ENCODE measurements at places on chromosomes 2 and 18.
A peak's percentile ranks its signal among the peaks of the same experiment; 100 is the strongest.

- no peaks in the 10 kb centered on the region for H3K36me3 ChIP-seq
- no peak overlapping the region for H3K4me3 ChIP-seq
- DNase-seq: no peak
- peaks cover 7% of the 10 kb centered on the region for H3K4me1 ChIP-seq
Measured at GRCh38 chr18:59917422-59917821, 17.6 kb downstream of the PMAIP1 start.

- DNase-seq: no peak
- peaks cover 16% of the 10 kb centered on the region for H3K36me3 ChIP-seq
- no peak overlapping the region for H3K4me3 ChIP-seq
- H3K27ac ChIP-seq: no peak overlapping the region
- no peaks in the 10 kb centered on the region for H3K27me3 ChIP-seq
Measured at GRCh38 chr2:11196246-11196645, 41.0 kb downstream of the SLC66A3 start.

GRCh38 chr2:43846140-43846793 is 7.5 kb downstream of the ABCG8 start:
- H3K4me3 ChIP-seq: no peak overlapping the region
- no peaks in the 10 kb centered on the region for H3K36me3 ChIP-seq
- DNase-seq: no peak
- H3K27ac ChIP-seq: no peak overlapping the region

DNA sequence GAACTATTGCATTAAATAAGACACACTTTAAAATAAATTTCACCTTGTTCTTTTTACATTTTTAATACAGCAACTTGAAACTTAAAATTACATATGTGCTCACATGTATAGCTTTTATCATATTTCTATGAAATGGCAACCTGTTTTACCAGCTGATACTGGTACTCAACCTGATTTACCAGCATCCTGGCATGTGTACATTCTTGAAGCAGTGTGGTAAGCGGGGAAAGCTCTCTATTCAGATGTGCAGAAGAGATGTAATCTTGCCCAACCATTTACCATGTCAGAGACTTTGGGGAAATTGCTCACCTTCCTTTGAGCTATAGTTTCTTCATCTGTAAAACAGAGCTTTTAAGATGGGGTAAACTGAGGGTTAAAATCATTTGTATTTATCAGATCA is 133.2 kb downstream of the CCDC148 start:
- H3K4me3 ChIP-seq: no peak overlapping the region
- no peak for DNase-seq
- H3K27me3 ChIP-seq: no peaks in the 10 kb centered on the region
- no peaks in the 10 kb centered on the region for H3K36me3 ChIP-seq
- H3K4me1 ChIP-seq: peaks cover 4% of the 10 kb centered on the region

DNA sequence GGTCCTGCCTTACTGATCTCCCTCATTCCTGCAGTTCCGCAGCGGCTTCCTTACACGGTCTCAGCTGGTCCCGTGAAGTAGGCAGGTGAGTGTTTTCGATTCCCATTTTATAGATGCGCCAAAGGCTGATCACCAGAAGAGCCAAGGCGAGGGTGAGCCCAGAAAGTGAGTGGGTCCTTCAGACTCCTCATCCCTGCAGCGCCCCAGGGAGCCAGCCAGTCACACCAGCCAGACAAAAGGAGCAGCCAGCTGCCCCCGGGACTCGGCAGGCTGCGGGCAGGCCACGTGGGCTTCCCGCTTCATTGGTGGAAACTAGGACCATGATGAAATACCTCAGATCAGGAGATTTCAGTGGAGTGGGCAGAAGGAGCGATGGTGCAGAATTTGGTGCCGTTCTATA is 85.9 kb downstream of the SMAD7 start:
- H3K36me3 ChIP-seq: no peaks in the 10 kb centered on the region
- no peak overlapping the region for H3K27ac ChIP-seq
- no peak overlapping the region for H3K4me3 ChIP-seq
- peaks cover 31% of the 10 kb centered on the region for H3K4me1 ChIP-seq
- no peak for DNase-seq

- no peak overlapping the region for H3K4me3 ChIP-seq
- no peak overlapping the region for H3K27ac ChIP-seq
- no peak for DNase-seq
- no peaks in the 10 kb centered on the region for H3K4me1 ChIP-seq
- no peaks in the 10 kb centered on the region for H3K27me3 ChIP-seq
Measured at GRCh38 chr2:161088658-161089350, 71.4 kb upstream of the TANK start.

DNA sequence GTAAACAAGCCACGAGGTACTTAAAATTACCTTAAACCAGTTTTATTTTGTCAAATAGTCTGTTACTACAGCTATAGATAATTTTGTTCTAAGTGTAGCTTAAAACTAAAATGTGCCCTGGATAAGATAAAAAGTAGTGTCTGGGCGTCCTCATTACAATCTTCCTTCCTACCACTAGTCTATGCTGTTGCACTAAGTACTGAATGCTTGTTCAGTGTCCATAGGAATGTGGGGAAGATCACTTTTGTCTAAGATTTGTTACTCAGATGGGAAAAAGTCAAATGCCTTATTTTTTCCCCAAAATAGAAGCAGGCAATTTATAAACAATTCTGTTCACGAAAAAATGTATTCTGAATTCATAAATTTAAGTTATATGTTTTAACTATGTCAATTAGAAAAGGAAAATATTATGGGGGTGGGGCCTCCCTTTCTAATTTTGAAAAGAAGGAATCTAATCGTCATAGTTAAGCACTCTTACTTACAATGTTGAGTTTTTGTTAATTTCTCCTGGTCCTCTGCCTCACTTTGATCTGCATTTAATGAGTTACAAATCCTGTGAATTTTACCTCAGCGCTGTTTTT is 140.4 kb upstream of the VRK2 start:
- no peaks in the 10 kb centered on the region for H3K36me3 ChIP-seq
- no peaks in the 10 kb centered on the region for H3K4me1 ChIP-seq
- H3K27me3 ChIP-seq: no peaks in the 10 kb centered on the region
- no peak overlapping the region for H3K27ac ChIP-seq
- no peak overlapping the region for H3K4me3 ChIP-seq

DNA sequence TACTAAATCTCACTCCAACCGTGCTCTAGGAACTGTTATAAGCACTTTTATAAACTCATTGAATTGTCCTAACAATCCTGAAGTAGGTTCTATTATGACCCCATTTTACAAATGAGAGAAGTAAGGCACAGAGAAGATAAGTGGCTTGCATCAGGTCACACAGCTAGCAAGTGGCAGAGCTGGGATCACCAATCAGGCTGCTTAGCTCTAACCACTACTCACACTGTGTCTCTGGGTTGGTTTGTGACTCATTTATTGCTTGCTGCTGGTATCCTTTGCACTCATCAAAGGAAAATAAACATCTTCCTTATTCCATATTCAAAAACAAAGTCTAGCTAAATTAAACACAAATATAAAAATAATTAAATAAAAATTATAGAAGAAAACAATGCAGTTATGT is 42.5 kb upstream of the IL1R2 start:
- no peaks in the 10 kb centered on the region for H3K36me3 ChIP-seq
- DNase-seq: no peak
- H3K27ac ChIP-seq: no peak overlapping the region
- H3K4me1 ChIP-seq: no peaks in the 10 kb centered on the region
- H3K4me3 ChIP-seq: no peak overlapping the region

- no peaks in the 10 kb centered on the region for H3K27me3 ChIP-seq
- peaks cover 15% of the 10 kb centered on the region for H3K4me1 ChIP-seq
- no peaks in the 10 kb centered on the region for H3K36me3 ChIP-seq
Measured at GRCh38 chr2:126946318-126947102, 47.8 kb downstream of the TEX51 start.

- no peak for DNase-seq
- no peaks in the 10 kb centered on the region for H3K27me3 ChIP-seq
- peaks cover 4% of the 10 kb centered on the region for H3K36me3 ChIP-seq
- no peak overlapping the region for H3K4me3 ChIP-seq
- no peak overlapping the region for H3K27ac ChIP-seq
- H3K4me1 ChIP-seq: no peaks in the 10 kb centered on the region
Measured at GRCh38 chr18:55370936-55371335, 217.1 kb downstream of the TCF4 start.

GRCh38 chr18:70121842-70122241 is 83.6 kb downstream of the RTTN start:
- no peaks in the 10 kb centered on the region for H3K27me3 ChIP-seq
- no peak overlapping the region for H3K27ac ChIP-seq
- H3K36me3 ChIP-seq: peaks cover 13% of the 10 kb centered on the region
- DNase-seq: no peak
- no peak overlapping the region for H3K4me3 ChIP-seq
- H3K4me1 ChIP-seq: no peaks in the 10 kb centered on the region

DNA sequence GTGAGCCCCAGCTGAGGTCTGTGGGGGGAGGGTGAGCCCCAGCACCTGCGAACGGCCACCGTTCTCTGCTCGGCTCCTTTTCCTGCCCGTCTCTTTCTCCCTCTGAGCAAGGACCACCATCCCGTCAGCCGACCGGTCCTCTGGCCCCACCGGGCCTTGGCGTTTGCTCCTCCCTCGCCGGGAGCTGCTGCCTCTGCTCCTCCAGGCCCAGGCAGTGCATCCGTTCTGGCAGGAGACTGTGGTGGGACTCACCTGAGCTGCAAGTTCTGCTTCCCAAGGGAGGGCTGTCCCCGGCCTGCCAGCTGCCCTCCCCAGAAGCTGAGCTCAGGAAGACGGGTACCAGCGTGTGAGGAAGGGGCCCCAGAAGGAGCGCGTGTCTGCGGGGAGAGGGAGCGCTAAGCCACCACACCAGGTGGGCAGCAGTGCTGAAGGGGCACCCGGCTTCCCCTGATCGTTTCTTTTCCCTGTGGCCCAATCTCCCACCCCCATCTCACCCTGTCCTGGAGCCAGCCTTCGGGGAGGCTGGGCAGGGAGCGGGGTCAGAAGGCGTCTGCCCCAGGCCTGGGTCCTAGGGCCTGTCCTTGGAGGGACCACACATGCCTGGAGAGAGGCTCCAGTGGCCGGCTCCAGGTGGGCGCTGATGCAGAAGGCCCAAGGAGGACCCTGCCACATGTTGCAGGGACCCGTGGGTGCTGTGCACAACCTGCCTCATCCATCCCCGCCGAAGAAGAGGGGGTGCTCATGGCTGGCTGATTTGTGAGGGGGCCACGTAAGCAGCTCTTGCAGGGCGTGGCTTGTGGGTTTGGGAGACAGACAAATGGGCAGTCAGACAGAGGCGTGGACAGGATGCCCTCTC is 2.5 kb upstream of the RTP5 start:
- no peak overlapping the region for H3K27ac ChIP-seq
- no peak for DNase-seq
- H3K4me1 ChIP-seq: peaks cover 8% of the 10 kb centered on the region

GRCh38 chr2:143697744-143698143 is 568.5 kb downstream of the ARHGAP15 start:
- DNase-seq: no peak
- no peak overlapping the region for H3K4me3 ChIP-seq
- no peak overlapping the region for H3K27ac ChIP-seq

GRCh38 chr2:118807668-118808428 is 39.6 kb downstream of the EN1 start:
- peaks cover 10% of the 10 kb centered on the region for H3K4me1 ChIP-seq
- peaks cover 73% of the 10 kb centered on the region for H3K27me3 ChIP-seq
- H3K36me3 ChIP-seq: no peaks in the 10 kb centered on the region
- no peak for DNase-seq
- no peak overlapping the region for H3K4me3 ChIP-seq

DNA sequence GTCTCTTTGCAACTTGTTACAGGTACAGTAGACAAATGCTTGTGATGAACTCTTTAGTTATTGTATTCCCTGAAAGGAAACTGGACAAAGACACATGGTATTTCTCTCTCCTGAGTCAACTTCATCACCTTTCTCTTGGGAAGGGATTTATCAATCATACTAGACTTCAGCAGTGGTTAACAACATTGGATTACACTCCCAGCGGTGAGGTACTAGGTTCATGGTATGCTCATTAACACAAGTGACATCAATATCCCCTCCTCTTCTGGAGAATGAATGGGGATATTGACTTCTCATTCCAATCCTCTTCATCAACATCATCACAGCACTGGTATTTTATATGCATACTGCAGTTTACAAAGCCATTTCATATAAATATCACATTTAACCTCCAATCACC is 574.6 kb downstream of the ERBB4 start:
- no peak overlapping the region for H3K4me3 ChIP-seq
- DNase-seq: no peak
- no peaks in the 10 kb centered on the region for H3K27me3 ChIP-seq
- H3K4me1 ChIP-seq: no peaks in the 10 kb centered on the region

DNA sequence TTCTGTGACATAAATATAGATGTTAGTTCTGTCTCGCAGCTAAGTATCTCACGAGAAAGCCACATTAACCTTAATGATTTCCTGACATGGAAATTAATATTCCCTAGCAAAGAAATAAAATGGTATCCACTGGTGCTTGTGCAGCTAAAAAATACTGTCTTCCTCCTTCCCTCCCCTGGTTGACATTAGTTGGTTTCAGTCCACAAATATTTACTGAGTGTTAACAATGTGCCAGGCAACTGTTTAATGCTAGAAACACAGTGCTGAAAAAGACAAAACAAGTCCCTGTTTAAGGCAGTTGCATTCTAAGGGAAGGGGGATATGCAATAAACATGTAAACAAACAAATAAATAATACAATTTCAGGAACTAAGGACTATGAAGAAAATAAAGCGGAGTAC is 44.2 kb upstream of the VPS54 start:
- H3K4me3 ChIP-seq: no peak overlapping the region
- H3K27ac ChIP-seq: peak overlapping the region; percentile 10
- peaks cover 22% of the 10 kb centered on the region for H3K4me1 ChIP-seq
- no peak for DNase-seq

DNA sequence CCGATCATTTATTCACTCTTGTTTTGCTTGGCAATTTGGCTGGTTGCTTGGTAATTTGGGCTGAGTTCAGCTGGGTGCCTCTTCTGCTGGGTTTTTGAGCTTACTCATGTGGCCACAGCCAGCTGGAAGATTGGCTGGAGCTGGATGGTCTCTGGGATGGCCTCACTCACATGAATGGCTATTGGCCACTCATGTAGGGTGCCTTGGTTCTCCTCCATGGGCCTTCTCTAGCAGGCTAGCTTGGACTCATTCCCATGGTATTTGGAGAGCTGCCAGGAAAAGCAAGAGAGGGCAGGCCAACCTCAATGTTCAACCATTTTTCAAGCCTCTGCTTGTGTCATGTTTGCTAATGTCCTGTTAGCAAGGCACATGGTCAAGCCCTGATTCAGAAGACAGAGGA is 16.9 kb downstream of the ZAP70 start:
- H3K27ac ChIP-seq: no peak overlapping the region
- DNase-seq: no peak
- peaks cover 21% of the 10 kb centered on the region for H3K4me1 ChIP-seq
- H3K4me3 ChIP-seq: no peak overlapping the region

DNA sequence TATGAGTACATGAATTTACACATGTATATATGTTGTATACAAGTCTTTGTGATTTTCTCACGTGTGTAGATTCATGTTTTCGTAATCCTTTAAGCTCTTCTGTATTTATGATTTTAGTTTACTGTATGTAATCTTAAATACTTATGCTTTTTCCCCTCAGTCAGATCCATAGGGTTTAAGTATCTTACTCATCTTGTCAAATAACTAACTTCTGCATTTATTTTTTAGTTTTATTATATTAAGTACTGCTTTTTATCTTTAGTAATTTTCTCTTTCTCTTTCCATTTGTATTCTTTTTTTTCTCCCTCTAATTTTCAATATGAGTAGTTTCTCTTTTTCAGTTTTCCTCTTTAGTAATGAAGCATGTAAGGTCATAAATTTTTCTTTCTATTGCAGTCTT is 179.4 kb downstream of the LCLAT1 start:
- H3K4me1 ChIP-seq: peaks cover 4% of the 10 kb centered on the region

- DNase-seq: no peak
- H3K4me3 ChIP-seq: no peak overlapping the region
- no peaks in the 10 kb centered on the region for H3K36me3 ChIP-seq
- H3K4me1 ChIP-seq: peaks cover 42% of the 10 kb centered on the region
- H3K27me3 ChIP-seq: no peaks in the 10 kb centered on the region
Measured at GRCh38 chr2:12175323-12175722, 428.9 kb downstream of the LPIN1 start.
